ENCODE measurements at places on chromosomes 6 and 20. TPM values are rescaled to one million over a fixed set of nuclear protein-coding genes. Genes with fewer than 3 reads are reported as not detected.
A peak's percentile ranks its signal among the peaks of the same experiment; 100 is the strongest.

The KHDRBS2 gene
- total RNA-seq, result 0.36 TPM

The SLPI gene
- total RNA-seq, result 24.6 TPM

The BACH2 gene
- 1.1 TPM for total RNA-seq

The RBM24 gene
- 15.1 TPM for total RNA-seq

The MEP1A gene
- not detected for total RNA-seq

The PRL gene
- not detected for total RNA-seq

GRCh38 chr20:59752704-59753460 lies 148.5 kb downstream of the PHACTR3 start:
- no peak for DNase-seq
- no peak overlapping the region for H3K27ac ChIP-seq
- H3K4me1 ChIP-seq, result no peaks in the 10 kb centered on the region
- H3K4me3 ChIP-seq, result no peak overlapping the region

- no peak overlapping the region for H3K4me3 ChIP-seq
- no peaks in the 10 kb centered on the region for H3K36me3 ChIP-seq
- DNase-seq, result no peak
- H3K4me1 ChIP-seq, result no peaks in the 10 kb centered on the region
- H3K27me3 ChIP-seq, result no peaks in the 10 kb centered on the region
- no peak overlapping the region for H3K27ac ChIP-seq
These were observed 86.6 kb downstream of the TFAP2B start for GRCh38 chr6:50905297-50905696.

GRCh38 chr6:7314414-7314813 lies 1.4 kb upstream of the SSR1 start:
- no peaks in the 10 kb centered on the region for H3K27me3 ChIP-seq
- DNase-seq, result no peak
- H3K4me1 ChIP-seq, result peaks cover 21% of the 10 kb centered on the region
- H3K36me3 ChIP-seq, result peaks cover 4% of the 10 kb centered on the region
- H3K27ac ChIP-seq, result no peak overlapping the region
- H3K4me3 ChIP-seq, result no peak overlapping the region

DNA sequence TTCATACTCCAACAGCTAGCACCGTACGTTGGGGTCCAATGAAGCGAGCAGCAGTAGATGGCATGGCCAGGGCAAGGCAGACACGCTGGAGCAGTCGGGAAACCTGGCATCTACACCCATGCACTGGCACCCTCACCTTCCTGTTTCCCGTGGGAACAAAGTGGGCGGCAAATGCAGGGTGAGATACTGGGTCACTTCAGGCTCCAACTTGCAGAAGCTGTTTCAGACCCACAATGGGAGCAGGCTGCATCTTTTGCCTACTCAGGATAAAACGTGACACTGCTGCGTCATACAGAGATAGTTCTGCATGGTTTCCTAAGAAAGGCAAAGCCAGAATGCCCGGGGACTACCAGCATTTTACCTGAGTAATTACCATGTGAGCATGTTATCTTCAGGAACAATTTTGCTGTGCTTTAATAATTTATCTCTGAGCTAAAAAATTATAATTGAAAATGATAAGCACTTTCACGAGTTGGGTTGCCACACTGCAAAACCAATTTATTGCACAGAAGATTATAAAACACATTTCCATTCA lies 10.9 kb upstream of the CD93 start:
- DNase-seq, result peak; percentile 27
- H3K27ac ChIP-seq, result no peak overlapping the region
- H3K27me3 ChIP-seq, result no peaks in the 10 kb centered on the region
- no peaks in the 10 kb centered on the region for H3K4me1 ChIP-seq
- no peaks in the 10 kb centered on the region for H3K36me3 ChIP-seq
- H3K4me3 ChIP-seq, result no peak overlapping the region

- H3K27me3 ChIP-seq, result no peaks in the 10 kb centered on the region
- no peaks in the 10 kb centered on the region for H3K36me3 ChIP-seq
- DNase-seq, result no peak
- H3K4me1 ChIP-seq, result no peaks in the 10 kb centered on the region
These were observed 204.5 kb downstream of the HIVEP2 start for GRCh38 chr6:142740449-142740848.

GRCh38 chr6:149915970-149916865 lies 6.7 kb downstream of the RAET1G start:
- H3K4me1 ChIP-seq, result no peaks in the 10 kb centered on the region
- no peak overlapping the region for H3K27ac ChIP-seq
- no peaks in the 10 kb centered on the region for H3K36me3 ChIP-seq
- H3K27me3 ChIP-seq, result no peaks in the 10 kb centered on the region
- DNase-seq, result no peak

GRCh38 chr20:46053416-46053815 lies 24.4 kb downstream of the SLC12A5 start:
- no peaks in the 10 kb centered on the region for H3K36me3 ChIP-seq
- no peak overlapping the region for H3K27ac ChIP-seq

- no peaks in the 10 kb centered on the region for H3K27me3 ChIP-seq
- peaks cover 82% of the 10 kb centered on the region for H3K4me1 ChIP-seq
- H3K36me3 ChIP-seq, result peaks cover 4% of the 10 kb centered on the region
- DNase-seq, result peak; percentile 84
- H3K4me3 ChIP-seq, result peak overlapping the region; percentile 48
- peak overlapping the region; percentile 97 for H3K27ac ChIP-seq
These were observed 40.4 kb upstream of the NAA20 start for GRCh38 chr20:19976595-19977372.

DNA sequence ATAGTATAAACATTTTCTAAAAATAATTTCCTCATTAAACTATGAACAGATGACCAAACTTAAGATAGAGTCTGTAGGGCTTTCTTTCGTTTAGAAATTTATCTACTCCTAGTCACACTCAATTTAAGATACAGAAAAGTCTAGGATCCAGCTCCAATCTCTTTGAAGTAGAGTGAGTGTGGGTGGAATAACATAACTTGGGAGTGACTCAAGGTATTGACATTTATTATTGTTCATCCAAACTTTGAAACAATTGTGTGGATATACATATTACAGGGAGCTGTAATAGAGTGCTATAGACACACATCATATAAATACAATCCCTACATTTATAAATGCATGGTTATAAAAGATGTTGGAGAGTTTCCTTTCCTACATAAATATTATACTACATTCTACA lies 715.2 kb upstream of the MANEA start:
- no peaks in the 10 kb centered on the region for H3K4me1 ChIP-seq
- H3K4me3 ChIP-seq, result no peak overlapping the region
- H3K36me3 ChIP-seq, result no peaks in the 10 kb centered on the region
- no peak overlapping the region for H3K27ac ChIP-seq
- DNase-seq, result no peak
- H3K27me3 ChIP-seq, result no peaks in the 10 kb centered on the region

DNA sequence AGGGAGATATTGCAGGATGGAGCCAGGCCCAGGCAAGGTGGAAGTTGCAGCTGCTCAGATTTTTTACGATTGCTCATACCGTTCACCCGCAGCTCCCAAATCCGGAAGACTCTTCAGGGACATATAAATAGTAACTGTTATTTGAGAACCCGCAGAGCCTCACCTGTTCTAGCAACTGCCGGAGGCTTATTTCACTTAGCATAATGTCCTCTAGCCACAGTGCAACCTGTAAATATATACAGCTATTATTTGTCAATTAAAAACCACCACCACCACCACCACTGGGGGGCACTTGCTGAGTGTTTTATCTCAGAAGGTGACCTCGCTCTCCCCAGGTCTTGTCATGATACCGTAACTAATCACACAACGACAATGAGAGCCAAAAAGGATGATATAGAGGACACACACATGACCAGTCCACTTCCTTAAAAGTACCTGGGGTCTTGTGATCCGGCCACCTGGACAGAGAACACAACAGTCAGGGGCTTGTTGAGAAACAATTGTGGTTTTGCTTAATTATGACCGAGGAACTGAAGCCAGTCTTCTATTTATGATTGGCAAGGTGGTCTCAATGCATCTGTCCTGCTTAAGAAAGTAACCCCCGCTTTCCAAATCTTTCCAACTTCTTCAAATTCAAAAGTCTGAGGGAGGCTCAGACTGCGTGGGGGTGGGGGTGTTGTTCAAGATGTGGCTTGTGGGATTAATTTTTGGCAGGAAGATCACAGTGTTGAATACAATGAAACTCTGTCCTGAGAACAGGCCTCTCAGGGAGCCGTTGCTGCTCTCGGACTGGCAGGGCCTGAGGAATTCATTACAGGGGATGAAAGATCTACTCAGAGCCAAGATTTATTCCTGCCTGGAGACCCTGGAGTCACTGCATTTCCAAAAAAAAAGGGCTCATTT lies 107.7 kb upstream of the PRND start:
- H3K4me3 ChIP-seq, result no peak overlapping the region
- peak overlapping the region; percentile 61 for H3K27ac ChIP-seq
- no peaks in the 10 kb centered on the region for H3K27me3 ChIP-seq
- H3K4me1 ChIP-seq, result peaks cover 24% of the 10 kb centered on the region

GRCh38 chr6:113631666-113632065 lies 225.5 kb upstream of the MARCKS start:
- no peaks in the 10 kb centered on the region for H3K27me3 ChIP-seq
- peaks cover 39% of the 10 kb centered on the region for H3K4me1 ChIP-seq
- no peak overlapping the region for H3K4me3 ChIP-seq
- DNase-seq, result no peak

- H3K4me1 ChIP-seq, result peaks cover 10% of the 10 kb centered on the region
- DNase-seq, result no peak
- no peak overlapping the region for H3K4me3 ChIP-seq
- H3K27me3 ChIP-seq, result no peaks in the 10 kb centered on the region
- no peak overlapping the region for H3K27ac ChIP-seq
These were observed 93.9 kb upstream of the CITED2 start for GRCh38 chr6:139468178-139468819.

GRCh38 chr6:113696960-113697359 lies 160.2 kb upstream of the MARCKS start:
- no peaks in the 10 kb centered on the region for H3K27me3 ChIP-seq
- no peak overlapping the region for H3K4me3 ChIP-seq
- H3K36me3 ChIP-seq, result no peaks in the 10 kb centered on the region

DNA sequence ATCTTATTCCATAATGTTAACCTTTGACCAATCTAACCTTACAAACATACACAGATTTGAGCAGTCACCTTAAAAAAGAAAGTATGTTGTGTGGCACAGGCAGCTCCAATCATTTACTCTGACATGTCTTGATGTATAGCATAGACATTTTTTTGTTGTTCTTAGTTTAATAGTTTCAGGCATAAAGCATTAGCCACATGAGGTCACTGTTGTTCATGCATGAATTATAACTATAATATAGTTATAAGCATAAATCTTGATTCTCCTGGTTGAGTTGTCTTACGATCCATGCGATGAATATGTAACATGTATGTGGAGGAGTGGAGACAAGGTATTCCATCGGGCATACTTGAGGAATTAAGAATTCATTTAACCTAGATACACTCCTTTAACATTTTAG lies 26.1 kb upstream of the NKAIN2 start:
- no peaks in the 10 kb centered on the region for H3K27me3 ChIP-seq
- no peak overlapping the region for H3K27ac ChIP-seq
- no peak overlapping the region for H3K4me3 ChIP-seq
- H3K36me3 ChIP-seq, result no peaks in the 10 kb centered on the region
- H3K4me1 ChIP-seq, result no peaks in the 10 kb centered on the region

DNA sequence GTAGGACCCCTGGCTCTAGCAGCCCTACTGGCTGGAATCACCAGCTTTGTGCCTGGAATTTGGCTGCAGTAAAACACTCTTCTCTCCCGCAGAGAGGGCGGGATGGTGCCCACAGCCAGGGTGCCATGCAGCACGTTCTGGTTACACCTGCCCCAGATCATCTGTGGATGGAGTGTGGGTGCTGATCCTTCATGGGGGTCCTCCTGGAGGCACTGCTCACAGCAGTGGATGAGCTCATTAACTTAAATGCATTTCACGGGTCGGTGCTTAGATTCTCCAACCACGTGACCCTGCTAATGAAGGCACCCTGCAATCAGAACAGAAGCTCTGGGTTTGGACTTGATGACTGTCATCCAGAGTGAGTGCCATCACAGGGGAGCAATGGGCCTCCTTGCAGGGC lies 138.6 kb upstream of the AFDN start:
- peaks cover 4% of the 10 kb centered on the region for H3K4me1 ChIP-seq
- DNase-seq, result peak; percentile 53
- H3K36me3 ChIP-seq, result no peaks in the 10 kb centered on the region
- H3K27me3 ChIP-seq, result no peaks in the 10 kb centered on the region
- no peak overlapping the region for H3K4me3 ChIP-seq
- no peak overlapping the region for H3K27ac ChIP-seq

DNA sequence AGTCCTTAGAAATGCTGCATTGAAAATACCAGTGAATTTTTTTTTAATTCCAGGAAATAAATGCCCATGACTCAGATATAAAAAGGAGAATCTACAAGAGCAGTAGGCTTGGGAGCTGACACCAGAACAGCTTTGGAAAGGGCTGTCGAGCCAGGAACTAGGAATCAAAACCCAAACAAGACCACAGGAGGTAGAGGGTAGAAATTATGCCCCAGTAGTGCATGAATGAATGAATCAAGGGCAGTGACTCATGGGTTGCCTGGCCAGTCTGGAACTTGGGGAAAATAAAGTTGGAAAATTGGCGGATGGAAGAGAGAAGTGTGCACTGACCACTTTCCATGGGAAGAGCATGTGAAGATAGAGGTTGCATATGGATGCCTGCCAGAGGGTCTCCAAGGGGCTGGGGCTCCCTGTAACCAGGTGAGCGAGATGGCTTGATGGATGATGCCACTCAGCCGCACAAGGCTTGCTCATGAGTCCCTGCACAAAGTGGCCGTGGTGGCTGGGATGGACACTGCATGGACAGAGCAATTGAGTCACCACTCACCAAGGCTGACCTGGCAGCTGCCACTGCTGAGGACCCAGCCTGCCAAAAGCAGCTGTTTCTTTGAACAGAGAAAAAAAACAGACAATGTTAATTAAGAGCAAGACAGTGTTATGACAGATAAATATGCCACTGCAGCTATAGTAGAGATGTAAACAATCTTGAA lies 15.2 kb upstream of the MCCD1 start:
- H3K36me3 ChIP-seq, result no peaks in the 10 kb centered on the region
- H3K4me3 ChIP-seq, result no peak overlapping the region
- no peaks in the 10 kb centered on the region for H3K4me1 ChIP-seq
- H3K27me3 ChIP-seq, result no peaks in the 10 kb centered on the region
- no peak for DNase-seq
- no peak overlapping the region for H3K27ac ChIP-seq

DNA sequence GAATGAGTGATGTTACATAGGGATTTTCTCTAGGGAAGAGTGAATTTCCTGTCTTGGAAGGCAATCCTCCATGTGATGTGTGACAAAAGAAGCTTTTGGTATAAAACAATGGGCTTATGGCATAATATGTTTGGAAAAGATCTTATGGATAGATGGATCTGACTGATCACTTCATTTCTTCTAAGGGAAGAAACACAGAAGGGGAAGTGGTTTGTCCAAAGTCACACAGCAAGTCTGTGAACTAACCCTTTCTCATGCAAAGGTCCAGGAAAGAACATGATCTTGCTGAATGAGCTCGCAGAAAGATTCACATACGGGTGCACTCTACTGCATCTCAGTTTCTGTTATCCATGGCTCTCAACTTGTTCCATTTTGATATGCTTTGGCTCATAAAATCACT lies 575.9 kb upstream of the JAG1 start:
- H3K36me3 ChIP-seq, result no peaks in the 10 kb centered on the region
- no peaks in the 10 kb centered on the region for H3K4me1 ChIP-seq

- H3K4me1 ChIP-seq, result peaks cover 21% of the 10 kb centered on the region
- no peaks in the 10 kb centered on the region for H3K27me3 ChIP-seq
- DNase-seq, result no peak
- peaks cover 71% of the 10 kb centered on the region for H3K36me3 ChIP-seq
- no peak overlapping the region for H3K4me3 ChIP-seq
- no peak overlapping the region for H3K27ac ChIP-seq
These were observed 38.7 kb downstream of the TTI1 start for GRCh38 chr20:37994512-37994911.

Data from sigmoid colon (tissue), 7 donors.